ENCODE measurements at places on chromosomes 12 and 14. TPM values are rescaled to one million over a fixed set of nuclear protein-coding genes. Genes with fewer than 3 reads are reported as not detected.

The FOXJ2 gene
- total RNA-seq, result 5.4 TPM

The IFNG-AS1 gene
- total RNA-seq, result not detected

The MYL2 gene
- not detected for total RNA-seq

The MANSC4 gene
- total RNA-seq, result not detected

The MVK gene
- 23.6 TPM for total RNA-seq

The NPFF gene
- not detected for total RNA-seq

DNA sequence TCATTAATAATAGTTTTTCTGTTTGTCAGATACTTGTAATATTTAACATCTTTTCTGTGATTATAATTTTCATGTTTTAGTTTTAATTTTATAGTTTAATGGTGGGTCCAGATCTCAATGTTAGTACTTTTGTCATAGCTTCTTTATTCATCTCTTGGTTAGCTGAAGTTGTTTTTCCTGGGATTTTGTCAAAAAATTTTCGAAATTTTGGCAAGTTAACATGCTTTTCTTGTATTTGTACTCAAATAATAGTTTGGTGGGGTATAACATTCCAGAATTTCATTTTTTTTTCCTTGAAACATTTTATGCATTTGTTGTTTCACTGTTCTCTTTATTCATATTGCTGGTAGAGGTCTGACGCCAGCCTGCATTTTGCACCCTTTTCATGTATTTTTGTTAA is 45.5 kb downstream of the KTN1 start:
- no peak for DNase-seq

DNA sequence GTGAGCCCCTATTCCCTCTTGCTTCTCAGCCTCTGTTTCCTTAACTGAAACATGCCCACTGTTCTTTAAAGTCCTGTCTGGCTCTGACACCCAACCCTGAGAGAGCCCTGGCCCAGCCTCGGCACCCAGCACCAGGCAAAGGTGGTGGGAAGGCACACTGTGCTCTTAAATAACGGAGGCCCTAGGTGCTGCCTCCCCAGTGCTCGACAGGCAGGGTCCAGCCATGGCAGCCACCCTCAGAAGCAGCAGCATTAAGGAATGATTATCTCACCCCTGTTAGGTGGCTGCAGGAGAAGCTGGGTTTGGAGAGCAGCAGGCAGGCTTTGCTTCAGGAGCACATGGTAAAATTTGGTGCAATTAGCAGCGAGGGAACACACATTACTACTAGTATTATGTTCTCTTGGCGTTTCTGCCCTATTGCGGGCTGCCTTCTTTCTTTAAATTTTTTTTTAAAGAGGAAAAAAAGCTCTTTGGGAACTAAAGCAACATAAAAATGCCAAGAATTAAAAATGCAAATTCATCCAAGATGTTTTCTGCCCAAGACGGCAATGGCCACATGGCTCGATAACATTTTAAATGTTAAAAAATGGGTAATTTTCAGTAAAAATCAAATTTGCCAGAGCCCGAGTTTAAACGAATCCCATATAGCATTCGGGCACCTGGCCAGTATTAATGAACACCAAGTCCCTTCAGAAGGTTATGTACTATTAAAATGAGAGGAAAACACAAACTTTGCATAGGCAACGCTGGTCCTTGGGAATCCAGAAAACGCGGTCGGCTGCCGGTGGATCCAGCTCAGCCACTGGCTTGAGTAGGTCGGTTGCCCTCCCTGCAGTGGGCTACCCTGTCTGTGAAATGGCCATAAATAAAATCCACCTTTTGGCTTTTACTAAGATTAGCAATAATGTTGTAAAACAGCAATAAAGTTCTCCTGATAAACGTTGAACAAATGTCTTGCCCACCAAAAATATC is 152.2 kb downstream of the BCL11B start:
- DNase-seq, result no peak

GRCh38 chr12:11753150-11753499 is 103.7 kb downstream of the ETV6 start:
- DNase-seq, result no peak

GRCh38 chr14:54229136-54229535 is 167.7 kb upstream of the CDKN3 start:
- DNase-seq, result no peak

- DNase-seq, result peak; percentile 39
Observed at GRCh38 chr14:64196814-64197411, 97.3 kb downstream of the ESR2 start.

DNA sequence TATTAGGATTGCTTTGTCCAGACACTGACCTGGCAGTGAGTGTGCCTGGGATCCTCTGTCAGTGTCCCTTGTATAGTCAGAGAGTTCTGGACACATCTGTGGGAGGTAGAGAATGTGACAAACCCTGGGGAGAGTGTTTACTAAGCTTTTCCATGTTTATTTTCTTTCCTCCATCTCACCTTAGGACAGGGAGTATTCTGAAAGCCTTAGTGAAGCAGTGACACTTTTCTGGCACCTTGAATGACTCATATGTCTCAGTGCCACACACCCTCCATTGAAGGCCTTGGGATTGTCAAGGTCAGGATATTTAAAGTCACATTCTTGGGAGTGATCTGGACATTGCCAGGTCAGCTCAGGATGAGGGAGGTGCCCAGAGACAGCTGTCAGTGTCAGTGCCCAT is 34.9 kb upstream of the CTDSP2 start:
- DNase-seq, result no peak

DNA sequence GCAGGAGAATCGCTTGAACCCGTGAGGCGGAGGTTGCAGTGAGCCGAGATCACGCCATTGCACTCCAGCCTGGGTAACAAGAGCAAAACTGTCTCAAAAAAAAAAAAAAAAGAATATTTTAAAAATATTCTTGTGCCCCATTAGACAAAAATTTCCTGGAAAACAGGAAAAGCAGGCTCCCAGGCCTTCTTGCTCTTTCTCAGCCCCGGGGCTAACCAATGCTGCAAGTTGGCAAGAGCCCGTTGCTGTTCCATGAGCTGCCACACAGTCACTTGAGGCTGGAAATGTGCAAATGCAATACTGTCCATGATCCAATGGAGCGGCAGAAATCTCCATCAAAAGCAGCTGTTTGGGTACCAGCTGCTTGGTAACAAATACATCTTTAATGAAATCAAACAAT is 994.7 kb downstream of the VRK1 start:
- no peak for DNase-seq

- no peak for DNase-seq
Observed at GRCh38 chr12:132661972-132662371, 25.2 kb downstream of the POLE start.

DNA sequence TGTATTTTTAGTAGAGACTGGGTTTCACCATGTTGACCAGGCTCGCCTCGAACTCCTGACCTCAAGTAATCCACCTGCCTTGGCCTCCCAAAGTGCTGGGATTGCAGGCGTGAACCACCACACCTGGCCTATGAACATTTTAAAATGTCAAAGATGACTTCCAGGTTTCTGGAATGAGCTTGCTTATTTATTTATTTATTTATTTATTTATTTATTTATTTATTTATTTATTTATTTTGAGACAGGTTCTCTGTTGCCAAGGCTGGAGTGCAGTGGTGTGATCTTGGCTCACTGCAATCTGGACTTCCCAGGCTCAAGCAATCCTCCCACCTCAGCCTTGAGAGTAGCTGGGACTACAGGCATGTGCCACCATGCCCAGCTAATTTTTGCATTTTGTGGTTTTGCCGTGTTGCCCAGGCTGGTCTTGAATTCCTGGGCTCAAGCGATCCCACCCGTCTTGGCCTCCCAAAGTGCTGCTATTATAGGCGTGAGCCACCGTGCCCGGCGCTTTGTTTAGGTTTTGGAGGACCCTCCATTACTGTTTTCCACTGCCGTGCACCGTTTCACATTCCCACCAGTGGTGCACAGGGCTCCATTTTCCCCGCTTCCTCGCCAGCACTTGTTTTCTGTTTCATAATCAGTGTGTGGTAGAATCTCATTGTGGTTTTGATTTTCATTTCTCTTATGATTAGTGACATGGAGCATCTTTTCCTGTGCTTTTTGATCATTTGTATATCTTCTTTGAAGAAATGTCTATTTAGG is 6.4 kb upstream of the CFAP251 start:
- no peak for DNase-seq

DNA sequence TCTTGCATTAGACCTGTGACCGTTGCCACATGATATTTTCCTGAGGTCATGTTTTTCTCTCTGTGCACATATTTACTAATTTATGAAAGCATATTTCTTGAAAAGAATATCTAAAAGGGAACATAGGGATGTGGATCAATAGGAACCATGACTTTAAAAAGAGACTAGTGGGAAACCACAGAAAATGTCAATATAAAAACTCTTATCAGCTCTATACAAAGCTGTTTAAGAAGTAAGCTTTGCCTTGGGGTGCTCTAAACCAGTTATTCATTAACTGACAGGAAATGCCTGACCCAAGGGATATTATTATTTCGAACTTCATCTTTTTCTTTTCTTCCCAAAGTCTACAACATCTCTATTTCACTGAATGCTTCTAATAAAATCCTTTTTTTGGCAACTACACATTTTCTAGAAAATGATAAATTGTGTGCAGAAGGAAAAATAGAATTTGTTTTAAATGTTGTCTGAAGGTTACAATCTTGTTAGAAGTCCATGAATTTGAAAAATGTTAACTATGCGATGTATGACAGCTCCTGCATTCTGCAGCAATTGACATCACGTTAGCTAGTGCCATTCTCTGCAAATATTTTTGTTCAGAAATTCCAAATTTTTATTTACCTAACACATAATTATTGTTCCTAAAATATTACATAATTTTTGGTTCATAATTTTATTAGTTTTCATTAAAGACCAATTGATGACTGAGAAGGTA is 345.0 kb downstream of the SLC16A7 start:
- no peak for DNase-seq

DNA sequence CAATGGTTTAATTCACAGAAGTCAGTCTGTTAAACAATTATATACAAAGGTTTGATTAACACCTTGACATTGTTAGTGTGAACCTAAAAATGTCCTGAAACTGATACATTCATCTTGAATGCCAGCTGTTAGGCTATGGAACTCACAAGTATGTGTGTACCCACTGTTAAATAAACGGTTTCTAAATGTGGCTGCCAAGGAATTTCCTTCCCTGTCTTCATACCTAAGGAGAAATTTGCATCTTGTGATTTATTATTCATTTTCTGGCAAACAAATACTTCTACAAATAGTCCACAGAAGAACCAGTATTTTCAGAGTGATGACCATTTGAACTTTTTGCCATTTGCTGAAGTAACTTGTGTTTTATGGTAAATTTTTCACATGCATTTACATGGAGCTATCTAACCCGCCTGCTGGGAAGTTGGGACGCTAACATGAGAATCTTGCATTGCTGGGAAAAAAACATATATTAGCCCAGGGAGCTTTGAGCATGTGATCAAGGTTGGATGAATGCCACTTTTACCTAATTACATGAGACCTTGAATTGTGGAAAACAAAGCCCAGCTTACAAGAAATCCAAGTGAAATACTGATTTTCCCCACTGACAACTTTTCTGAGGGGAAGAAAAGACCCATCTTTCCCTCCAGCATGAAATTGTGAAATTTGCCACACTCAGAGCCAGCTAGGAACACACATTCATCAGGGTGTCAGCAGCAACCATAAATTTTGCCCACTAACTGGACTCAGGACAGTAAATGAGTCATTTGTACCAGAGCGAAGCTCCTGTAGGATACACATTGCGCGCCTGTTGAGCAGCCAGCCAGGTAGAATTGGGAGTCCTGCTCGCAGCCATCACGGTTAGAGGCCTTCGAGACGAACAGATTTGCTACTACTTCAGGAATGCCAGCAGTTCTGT is 118.0 kb downstream of the KICS2 start:
- DNase-seq, result peak; percentile 33

GRCh38 chr12:21551841-21552465 is 25.9 kb downstream of the SPX start:
- no peak for DNase-seq

DNA sequence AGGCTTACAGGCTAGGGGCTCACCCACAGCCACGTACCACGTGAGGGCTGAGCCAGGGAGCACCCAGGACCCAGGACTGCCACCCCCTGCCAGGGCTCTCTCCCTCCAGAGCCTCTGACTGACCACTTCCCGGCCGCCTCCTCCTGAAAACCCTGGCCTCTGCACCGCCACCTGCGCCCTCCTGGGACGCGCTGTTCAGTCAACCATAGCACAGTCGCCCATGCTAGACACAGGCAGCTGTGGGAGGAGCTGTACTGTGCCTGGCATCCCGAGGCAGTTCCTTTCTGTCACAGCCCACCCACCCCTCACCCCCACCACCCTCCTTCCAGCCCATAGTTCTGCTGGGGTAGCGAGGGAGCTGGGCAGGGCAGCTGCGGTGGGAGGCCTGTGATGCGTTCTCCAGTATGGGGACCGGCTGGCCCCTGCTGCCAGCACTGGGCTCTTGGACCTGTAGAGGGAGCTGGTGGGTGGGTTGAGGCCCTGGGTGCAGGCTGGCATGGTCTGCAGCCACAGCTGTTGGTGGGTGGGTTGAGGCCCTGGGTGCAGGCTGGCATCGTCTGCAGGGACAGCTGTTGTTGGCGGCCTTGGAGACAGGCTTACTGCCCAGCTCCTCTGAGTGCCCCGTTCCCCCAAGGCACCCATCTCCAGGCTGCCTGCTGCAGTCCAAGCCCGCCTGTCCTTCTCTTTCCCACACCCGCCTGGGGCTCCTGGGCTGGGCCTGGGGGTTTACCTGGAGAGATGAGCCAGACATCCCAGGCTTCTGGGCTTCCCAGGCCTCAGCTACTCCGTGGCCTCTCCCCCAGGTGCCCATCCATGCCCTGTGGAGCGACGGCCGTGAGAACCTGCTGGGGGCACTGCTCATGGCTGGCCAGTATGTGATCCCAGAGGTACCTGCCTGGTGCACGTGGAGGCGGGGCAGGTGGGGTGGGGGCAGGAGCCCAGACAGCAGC is 11.5 kb downstream of the ASPG start:
- no peak for DNase-seq

DNA sequence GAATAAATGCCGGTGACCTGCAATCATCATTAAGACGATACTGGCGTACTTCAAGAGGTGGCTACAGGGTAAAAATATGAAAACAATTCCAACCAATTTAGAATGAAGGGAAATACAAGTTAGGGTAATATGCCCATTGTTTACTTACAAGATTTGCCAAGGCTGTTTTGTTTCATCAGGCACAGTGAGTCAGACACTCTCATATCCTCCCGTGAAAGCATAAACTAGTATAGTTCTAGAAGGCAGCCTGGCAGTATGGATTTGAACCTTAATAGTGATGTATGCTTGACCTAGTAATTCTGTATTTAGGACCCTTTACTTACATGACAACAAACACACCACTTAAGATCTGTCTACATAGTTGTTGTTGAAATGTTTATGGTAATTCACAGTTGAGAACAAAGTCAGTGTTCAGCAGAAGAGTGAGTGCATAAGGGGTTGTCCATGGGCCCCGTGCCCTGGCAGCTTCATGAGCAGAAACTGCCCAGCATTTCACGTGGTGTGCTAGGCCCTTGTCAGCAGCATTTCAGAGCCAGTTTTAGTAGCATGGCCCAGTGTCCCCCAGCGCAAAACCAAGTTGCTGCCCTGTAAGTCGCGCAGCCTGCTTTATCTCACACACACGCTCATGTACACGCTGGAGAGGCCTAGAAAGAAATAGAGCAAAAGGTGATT is 80.8 kb downstream of the EP400 start:
- DNase-seq, result no peak

- no peak for DNase-seq
Observed at GRCh38 chr14:95683793-95684192, 2.4 kb upstream of the TCL1B start.

Measured in Daoy (cell line).